Upper lobe of right lung (tissue), 1 donor: ENCODE measurements at places on chromosomes 11 and 22.

GRCh38 chr11:109088086-109088485 is 333.9 kb upstream of the C11orf87 start:
- H3K4me1 ChIP-seq, result no peaks in the 10 kb centered on the region
- no peaks in the 10 kb centered on the region for H3K27me3 ChIP-seq
- H3K27ac ChIP-seq, result no peak overlapping the region
- DNase-seq, result no peak

DNA sequence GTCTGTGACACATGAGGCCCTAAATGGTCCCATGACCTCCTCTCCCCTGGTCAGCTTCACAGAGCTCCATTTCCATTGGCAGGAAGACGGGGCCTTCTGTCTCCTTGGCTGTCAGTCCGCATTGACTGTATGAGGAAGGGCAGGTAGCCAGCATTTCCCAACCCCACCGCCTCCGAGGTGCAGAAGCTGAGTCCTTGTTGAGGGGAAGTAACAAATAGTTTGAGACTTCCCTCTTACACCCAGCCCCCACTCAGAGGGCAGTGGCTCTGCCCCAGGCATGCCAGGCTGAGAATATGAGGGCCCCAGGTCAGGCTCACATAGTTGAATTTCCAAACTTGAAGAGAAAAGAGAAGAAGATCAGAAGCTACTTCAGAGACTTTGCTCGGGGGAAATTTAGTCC is 611.1 kb downstream of the BRD1 start:
- peak; percentile 31 for DNase-seq
- no peaks in the 10 kb centered on the region for H3K36me3 ChIP-seq
- no peaks in the 10 kb centered on the region for H3K27me3 ChIP-seq
- no peak overlapping the region for H3K27ac ChIP-seq
- H3K4me3 ChIP-seq, result no peak overlapping the region
- H3K4me1 ChIP-seq, result no peaks in the 10 kb centered on the region

DNA sequence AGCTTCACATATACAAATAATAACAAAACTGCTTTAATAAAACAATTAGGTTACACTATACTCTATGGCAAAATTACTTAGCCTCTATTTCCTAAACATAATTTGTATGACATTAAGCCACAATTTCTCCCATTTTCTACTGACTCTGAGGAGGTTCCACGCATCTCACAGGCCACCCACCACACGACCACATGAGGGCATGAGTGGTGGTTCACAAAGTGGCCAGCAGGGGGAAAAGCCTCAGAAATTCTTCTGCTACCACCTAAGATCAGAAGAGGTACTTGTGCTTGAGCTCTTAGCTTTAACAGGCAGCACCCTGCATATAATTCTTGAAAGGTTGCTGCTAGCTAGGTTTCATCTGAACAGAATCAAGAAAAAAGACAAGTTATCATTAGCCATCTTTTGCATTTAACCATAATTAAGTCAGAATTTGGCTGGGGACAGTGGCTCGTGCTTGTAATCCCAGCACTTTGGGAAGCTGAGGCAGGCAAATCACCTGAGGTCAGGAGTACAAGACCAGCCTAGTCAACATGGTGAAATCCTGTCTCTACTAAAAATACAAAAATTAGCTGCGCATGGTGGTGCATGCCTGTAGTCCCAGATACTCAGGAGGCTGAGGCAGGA is 7.7 kb downstream of the LPXN start:
- no peak overlapping the region for H3K4me3 ChIP-seq
- no peak overlapping the region for H3K27ac ChIP-seq
- no peak for DNase-seq
- peaks cover 18% of the 10 kb centered on the region for H3K4me1 ChIP-seq

GRCh38 chr22:32005453-32005852 is 37.6 kb upstream of the SLC5A1 start:
- no peak overlapping the region for H3K4me3 ChIP-seq
- H3K27me3 ChIP-seq, result peaks cover 6% of the 10 kb centered on the region
- no peaks in the 10 kb centered on the region for H3K4me1 ChIP-seq
- no peak for DNase-seq
- no peaks in the 10 kb centered on the region for H3K36me3 ChIP-seq

DNA sequence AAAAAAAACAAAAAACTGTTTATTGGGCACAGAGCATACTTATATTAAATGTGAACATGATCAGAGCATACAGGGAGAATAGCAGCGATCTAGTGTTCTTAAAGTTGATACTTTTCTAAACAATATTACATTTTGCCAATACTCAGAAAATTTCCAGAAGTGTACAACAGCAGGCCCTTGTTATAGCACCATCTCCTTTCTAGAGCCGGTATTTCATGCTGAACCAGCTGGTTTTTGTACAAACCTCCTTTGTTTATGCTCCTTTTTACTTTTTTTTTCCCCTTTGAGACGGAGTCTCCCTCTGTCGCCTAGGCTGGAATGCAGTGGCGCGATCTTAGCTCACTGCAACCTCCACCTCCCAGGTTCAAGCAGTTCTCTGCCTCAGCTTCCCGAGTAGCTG is 90.7 kb downstream of the PPP6R3 start:
- H3K4me3 ChIP-seq, result no peak overlapping the region
- H3K36me3 ChIP-seq, result peaks cover 85% of the 10 kb centered on the region
- no peak overlapping the region for H3K27ac ChIP-seq
- peaks cover 38% of the 10 kb centered on the region for H3K4me1 ChIP-seq
- no peak for DNase-seq

DNA sequence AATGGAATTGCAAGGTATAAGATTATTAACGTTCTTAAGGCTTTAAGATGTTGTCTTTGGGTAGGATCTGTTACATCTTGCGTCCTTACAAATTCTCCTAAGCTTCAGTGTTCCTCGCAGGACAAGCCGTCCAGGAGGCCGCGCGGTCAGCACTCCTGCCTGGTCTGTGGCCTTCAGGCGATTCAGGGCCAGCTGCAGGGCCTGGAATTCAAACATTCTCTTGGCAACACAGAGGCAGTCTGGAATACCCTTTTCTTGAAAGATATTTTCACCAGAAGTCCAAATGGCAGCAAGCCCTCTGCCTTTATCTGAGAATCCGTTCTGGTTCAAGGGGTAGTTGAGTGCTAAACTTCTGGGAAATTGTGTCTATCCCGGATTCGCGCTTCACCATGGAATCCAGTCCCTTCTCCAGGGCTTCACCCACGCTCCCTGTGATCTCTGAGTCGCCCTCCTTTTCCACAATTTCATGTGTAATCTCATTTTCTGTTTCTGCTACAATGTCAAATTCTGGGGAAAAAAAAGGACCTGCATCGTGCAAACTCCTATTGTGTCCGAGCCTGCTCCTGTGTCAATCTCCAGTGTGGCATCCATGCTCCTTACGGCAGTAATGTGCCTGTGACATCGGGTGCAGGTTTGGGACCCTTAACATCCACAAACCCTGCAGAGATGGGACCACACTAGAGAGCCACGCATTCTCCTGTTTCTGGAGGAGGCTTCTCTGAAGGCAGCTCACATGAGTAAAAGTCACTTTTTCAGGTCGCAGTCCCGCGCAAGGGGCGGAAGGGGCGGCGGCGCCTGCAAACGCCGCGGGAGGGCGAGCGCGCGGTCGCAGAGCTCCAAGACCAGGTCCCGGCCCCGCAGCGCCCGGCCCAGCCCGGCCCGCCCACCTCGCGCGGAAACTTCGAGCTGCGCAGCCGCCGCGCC is 25.4 kb upstream of the SORL1 start:
- no peaks in the 10 kb centered on the region for H3K36me3 ChIP-seq
- DNase-seq, result peak; percentile 77
- H3K4me1 ChIP-seq, result no peaks in the 10 kb centered on the region
- no peak overlapping the region for H3K27ac ChIP-seq
- H3K27me3 ChIP-seq, result no peaks in the 10 kb centered on the region

DNA sequence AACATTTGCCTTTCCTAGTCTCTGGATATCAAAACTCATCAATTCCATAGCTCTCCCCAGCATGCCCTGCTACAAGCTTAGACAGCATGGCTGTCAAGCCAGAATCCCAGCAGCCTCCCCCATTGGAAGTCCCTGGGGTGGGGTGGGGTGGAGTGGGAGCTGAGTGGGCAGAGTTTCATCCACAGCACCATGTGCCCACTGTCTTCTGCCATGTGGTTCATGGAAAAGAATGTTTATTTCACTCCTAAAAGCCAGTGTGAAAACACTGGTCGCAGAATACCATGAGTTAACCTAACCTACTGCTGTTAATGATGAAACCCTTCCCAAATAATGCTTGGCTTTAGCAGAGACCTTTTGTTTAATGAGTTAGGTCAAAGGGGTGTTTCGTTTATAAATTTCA is 80.2 kb upstream of the KIRREL3 start:
- H3K4me3 ChIP-seq, result no peak overlapping the region
- DNase-seq, result no peak
- no peaks in the 10 kb centered on the region for H3K36me3 ChIP-seq
- H3K27ac ChIP-seq, result no peak overlapping the region
- H3K27me3 ChIP-seq, result no peaks in the 10 kb centered on the region
- no peaks in the 10 kb centered on the region for H3K4me1 ChIP-seq

DNA sequence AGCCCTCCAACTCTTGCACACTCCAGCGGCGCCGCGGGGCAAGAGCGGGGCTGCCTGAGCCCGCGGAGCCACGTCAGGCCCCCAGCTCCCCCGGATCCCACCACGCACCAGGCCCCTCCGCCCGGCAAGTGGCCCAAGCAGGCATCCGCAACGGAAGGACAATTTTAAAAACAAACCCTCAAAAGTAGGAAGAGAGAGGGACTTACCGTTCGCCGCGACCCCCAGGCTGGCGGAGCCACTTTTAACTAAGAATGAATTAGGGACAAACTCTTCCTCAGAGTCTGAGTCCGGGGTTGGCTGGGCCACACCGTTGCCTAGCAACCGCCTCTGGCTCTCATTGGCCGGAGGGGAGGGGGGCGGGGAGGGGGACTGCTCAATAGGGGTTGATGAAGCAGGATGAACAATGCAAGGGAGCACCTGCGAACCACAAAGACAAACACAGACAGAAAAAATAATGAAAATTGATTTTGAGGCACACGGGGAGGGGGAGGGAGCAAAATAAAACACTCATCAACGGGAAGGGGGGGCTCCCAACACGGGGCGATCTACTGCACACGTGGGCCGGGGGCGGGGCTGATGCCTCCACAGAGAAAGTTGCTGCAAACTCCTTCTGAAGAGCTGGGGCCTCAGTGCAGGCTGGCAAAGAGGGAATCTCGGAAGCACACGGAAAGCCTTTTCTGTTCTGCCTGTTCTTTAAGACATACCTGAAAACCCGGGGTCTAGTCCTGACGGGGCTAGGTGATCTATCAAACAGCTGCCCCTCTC is 387.5 kb upstream of the NARS2 start:
- H3K27me3 ChIP-seq, result no peaks in the 10 kb centered on the region
- no peak for DNase-seq
- H3K27ac ChIP-seq, result no peak overlapping the region
- H3K36me3 ChIP-seq, result no peaks in the 10 kb centered on the region
- no peaks in the 10 kb centered on the region for H3K4me1 ChIP-seq

DNA sequence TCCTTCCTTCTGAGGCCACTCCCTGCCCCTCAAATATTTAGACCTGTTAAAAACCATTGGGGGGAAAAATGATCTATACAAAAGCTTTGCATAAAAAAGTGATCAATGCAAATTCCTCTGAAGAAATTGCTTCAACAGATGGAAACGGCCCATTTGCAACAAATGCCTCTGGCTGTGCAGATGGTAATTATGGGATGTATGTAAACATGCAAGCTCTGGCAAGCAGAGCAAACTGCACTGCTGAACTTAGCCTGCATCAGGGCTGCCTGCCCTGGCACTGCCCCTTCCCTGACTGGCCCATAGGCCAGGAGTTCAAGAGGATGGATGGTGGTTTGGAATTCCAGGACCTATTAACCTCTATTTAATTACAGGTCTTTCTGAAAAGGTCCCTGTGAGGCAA is 388.7 kb downstream of the MIAT start:
- no peaks in the 10 kb centered on the region for H3K4me1 ChIP-seq
- no peak overlapping the region for H3K4me3 ChIP-seq
- H3K27me3 ChIP-seq, result peaks cover 12% of the 10 kb centered on the region
- H3K36me3 ChIP-seq, result no peaks in the 10 kb centered on the region
- no peak overlapping the region for H3K27ac ChIP-seq

DNA sequence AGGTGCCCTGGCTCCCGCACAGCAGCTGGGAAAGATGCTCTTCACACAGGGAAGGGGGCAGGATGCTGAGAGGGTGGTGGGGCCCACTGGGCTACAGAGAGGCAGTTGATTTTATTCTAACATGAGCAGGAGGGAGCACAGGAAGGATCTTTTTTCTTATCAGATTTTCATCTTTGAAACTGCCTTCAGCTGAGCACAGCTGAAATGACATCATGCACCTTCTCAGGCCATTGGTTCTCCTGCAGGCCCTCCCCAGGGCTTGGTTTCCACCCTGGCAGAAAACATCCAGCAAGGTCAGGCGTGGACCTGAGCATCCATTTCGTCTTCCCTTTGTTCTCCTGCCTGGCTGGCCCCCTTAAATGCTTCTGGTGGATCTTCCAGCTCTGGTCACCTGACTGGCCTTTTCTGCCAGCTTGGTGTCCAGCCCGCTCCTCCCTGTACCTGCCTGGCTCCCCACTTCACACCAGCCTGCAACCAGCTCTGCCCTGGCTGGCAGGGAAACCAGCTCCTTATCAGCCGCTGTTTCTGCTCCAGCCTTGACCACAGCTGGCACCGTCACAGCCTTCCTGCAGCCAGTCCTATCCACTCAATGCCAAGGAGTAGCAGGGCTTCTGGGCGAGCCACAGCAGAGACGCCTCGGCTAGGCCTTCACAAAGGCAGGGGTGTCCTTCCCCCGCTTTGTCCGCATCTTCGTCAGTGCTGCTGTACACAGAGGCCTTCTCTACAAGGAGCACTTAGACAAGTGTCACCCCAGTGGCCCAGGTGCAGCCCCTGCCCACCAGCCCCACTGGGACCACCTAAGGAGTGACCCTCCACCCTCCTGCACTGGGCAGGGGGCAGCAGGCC is 36.5 kb downstream of the TOM1 start:
- no peak overlapping the region for H3K4me3 ChIP-seq
- H3K36me3 ChIP-seq, result peaks cover 97% of the 10 kb centered on the region
- no peak for DNase-seq
- peaks cover under 1% of the 10 kb centered on the region for H3K4me1 ChIP-seq
- no peaks in the 10 kb centered on the region for H3K27me3 ChIP-seq

DNA sequence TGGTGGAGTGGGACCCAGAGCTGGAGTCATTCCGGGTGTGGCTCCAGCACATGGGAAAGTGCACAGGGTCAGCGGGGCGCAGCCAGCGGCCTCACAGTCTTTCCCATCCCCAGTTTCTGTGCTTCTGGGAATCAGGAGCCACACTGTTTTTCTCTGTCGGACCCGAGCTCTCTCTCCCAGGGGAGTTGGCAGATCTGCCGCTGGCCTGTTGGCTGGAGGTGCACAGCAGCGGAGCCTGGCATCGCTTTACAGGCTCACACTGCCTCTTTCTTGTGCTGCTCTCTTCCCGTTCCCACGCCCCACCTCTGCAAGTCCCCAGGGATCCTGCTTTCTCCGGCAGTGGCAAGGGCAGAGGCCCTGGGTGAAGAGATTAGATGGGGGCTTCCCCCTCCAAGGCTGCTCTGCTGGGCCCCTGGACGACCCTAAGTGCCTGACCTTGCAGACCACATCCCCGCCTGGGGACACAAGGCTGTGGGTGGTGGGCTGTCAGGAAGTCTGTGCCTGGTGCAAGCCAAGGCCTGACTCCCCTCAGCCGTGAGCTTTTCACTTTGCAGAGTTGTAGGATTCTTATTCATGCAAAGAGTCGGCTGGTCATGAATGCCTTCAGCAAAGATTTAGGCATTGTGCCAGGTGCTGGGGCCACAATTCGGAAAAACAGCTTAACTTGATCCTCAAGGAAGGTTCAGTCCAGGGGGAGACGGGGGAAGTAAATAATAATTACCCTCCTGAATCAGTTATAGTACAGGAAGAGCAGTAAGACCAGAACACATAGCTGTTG is 116.3 kb downstream of the TIMP3 start:
- no peak overlapping the region for H3K27ac ChIP-seq
- H3K4me3 ChIP-seq, result no peak overlapping the region
- no peak for DNase-seq
- H3K27me3 ChIP-seq, result no peaks in the 10 kb centered on the region
